ENCODE measurements at places on chromosomes 2 and 18.

DNA sequence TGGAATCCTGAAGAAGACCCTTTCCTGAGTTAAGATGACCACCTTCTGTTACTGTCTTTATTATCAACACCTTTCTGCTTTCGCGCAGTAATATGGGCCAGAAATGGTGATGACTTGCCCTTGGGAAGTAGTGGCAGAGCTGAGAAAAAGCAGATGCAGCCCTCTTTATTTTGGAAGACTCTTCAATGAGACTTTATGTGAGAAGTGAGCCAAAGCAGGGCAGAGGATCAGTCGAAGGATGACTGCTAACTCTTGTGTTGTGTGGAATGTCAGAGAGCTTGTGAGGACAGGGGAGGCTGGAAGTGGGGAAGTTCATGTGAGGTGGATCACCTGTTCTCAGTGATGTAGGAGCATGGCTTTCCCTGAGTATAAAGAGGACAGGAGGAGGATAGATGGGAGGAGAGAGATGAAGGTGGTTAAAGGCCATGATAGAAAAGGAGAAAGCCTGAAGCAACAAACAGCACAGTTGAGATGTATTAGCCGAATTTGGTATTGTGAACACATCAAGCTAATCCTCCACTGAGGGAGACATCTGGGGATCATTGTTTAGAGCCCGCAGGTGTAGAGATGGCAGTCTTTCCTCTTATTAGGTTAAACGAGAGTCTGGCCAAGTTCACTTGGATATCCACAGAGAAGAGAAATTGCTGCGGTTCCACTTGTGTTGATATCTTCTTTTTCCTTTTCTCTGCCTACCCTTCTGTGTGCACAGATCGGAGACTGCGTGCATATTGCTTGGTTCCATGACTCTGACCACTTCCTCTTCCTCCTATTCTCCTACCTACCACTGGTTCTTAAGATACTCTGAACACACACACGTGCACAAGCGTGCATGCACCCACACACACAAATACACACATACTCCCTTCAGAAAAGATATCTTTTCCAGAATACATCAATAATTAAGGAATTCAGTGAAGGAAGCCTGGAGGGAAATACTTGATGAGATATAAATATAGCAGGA, 67.4 kb downstream of the SLC9A2 start:
- no peak for DNase-seq

DNA sequence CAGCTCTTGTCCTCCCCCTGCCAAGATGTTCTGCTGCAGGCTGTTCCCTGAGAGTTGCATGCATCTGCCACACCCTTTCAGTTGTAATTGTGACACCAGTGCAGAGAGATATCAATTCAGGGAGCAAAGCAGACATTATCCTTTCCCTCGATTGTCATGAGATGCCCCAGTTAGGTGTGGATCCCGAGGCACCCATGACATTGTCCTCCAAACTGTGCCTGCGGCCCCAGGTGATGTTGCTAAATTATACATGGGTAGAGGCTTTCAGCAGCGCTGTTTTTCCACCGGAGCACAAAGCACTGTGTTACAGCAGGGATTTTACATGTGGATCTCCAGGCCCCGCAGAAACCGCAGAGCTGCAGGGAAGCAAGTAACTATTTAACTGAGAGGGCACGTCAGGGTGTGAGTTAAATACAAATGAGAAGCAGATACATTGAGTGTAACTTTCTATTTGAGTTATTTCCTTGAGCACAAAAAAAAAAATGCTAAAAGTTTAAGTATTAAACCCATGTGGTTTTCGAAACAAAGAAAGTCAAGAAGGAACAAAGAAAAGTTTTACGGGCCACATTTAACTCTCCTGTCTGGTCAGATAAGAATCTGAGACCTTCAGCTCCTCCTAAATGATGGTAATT, 90.3 kb upstream of the BCL2L11 start:
- no peak for DNase-seq

GRCh38 chr2:11667866-11668637, 1.9 kb downstream of the NTSR2 start:
- DNase-seq: no peak

- no peak for DNase-seq
These were observed 36.8 kb downstream of the ANKMY1 start for GRCh38 chr2:240520974-240521350.

- no peak for DNase-seq
These were observed 182.3 kb downstream of the ZNF521 start for GRCh38 chr18:25169701-25170100.

DNA sequence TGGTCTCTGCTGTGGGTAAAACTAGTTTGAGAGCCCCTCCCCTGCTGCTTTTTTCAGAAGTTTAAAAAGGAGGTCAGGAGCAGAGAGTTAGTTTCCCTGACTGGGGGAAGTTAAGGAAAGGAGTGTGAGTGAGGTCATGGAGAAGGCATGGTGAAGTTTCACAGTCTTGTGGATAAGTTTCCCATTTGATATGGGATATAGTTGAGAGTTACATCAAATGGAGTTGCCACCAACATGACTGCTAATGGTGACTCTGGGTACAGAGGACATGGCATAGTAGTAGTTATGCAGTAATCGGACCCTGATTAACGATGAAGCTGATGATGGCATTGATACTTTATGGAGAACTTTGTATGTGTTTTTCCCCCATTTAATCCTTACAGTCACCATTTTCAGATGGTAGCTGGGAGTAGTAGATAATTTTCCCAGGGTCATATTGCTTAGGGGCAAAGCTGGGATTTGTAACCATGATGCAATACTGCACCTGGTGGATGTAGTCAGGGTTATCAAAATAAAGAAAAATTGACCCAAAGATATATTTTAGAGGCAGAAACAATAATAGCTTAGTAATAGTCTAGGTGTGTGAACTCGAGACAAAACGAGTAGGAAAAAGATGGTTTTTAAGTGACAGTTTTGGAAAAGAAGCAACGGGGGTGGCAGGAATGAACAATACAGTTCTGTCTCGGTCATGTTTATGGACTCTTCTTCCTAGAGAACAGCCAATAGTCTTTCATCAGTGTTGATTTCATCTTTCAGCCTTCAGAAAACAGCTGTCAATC, 74.6 kb downstream of the FMNL2 start:
- no peak for DNase-seq

GRCh38 chr2:65957454-65957853, 477.5 kb upstream of the MEIS1 start:
- no peak for DNase-seq

- no peak for DNase-seq
These were observed 37.1 kb downstream of the CD28 start for GRCh38 chr2:203743441-203743981.

DNA sequence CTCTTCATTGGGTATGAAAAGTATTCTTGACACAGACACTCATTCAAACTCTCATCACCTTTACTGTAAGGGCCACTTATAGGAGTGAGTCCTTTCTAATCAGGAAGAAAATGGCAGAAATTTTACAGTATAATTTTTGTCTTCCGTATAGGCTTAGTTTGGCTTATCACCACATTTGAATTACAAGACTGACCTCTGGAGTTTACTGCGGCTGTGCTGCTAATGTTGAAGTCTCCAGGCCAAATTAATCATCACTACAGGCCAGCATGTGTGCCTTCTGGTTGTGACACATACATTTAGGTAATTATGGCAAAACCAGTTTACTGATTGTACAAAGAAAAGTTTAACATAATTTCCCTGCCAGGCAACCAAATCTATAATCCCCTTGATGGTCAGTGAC, 753.6 kb upstream of the GCFC2 start:
- DNase-seq: no peak

DNA sequence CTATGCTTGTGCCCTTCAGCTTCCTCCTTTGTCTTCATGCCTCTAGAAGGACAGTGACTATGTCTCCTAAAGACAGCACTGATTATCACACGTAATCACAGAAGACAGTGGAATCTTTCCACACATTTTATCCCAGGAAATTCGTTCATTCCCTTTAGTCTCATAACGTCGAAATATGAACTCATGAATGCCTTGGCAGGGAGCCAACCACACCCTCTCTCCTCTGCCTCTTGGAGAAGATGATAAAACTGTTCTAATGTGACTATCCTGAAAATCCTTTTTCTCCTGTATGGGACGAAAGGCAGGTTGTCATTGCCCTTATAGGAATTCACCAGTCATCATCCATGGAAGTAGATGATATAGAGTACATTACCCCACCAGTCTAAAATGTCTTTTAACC, 726.6 kb upstream of the FANCL start:
- no peak for DNase-seq

GRCh38 chr2:37582481-37583220, 88.8 kb downstream of the CDC42EP3 start:
- DNase-seq: no peak

GRCh38 chr2:18993756-18994338, 364.6 kb downstream of the OSR1 start:
- no peak for DNase-seq

DNA sequence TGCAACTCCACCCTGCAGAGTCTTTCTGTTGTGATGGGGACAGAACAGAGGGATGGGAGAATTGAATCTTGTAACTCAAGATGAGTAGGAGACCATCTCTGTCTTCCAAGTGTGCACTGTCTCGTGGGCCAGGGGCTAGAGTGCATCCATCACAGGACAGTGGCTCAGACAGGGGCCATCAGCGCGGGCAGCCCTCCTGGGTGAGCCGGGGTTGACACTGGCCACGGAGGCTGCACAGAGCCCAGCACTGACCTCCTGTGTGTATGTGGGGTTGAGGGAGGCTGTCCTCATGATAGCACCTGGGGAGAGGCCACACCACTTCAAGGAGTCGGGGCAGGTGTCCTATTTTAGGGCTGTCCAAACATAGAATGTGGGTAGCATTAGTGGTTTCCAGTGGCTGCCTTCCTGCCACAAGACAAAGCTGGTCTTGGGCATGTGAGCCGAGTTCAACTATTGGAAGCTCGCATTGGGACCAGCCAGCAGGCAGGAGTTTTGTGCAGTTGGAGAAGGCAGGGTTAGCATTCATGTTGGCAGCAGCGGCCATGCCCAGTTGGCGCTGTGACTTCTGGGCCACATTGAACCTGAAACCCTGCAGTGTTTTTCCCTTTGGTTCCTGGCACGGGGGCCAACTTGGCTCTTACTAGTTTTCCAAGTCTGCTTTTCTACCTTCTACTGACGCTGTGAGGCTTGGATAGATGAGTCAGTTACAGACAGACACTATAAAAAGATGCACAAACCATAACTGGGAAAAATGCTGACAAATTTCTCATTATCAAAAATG, 45.3 kb downstream of the ACOXL start:
- DNase-seq: no peak

GRCh38 chr2:181895818-181896217, 4.3 kb downstream of the ITPRID2 start:
- no peak for DNase-seq

DNA sequence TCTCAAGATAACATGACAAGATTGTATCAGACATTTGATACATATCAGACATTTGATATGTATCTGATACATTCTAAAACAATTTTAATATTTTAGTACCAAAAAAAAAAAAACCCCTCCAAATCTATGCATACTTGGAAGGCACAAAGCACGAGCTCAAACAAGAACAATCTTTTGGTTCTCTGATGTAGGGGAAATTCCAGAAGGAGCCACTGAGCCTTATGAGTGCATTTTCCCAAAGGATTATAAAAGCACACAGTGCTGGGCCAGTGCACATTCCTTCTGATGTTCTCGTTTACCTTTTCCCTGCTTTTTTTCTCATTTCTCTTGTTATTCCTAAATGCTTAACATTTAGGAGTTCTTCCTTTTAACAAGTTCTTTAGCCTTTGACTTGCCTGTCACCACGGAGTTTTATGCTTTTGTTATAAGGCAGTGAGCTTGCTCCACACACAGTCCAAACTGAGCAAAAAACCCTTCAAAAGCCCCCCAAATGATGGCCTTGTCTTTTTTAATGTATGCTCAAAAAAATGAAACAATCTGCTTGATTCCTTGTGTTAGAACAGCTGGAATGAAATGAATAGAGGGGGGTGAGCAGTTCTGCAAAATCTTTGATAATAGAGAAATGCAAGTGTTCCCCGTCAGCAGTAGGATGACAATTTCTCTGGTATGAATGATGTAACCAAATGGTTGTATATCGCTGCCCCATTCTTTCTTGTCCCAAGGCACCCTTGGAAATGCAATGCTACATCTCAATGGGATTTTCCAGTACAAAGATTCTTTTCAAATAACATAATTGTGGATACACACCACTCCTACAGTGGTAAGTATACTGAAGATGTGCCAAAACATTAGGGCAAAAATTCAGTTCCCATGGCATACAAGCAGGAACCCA, 597.2 kb upstream of the ZEB2 start:
- DNase-seq: no peak

GRCh38 chr2:40434731-40435271, 17.1 kb downstream of the SLC8A1 start:
- no peak for DNase-seq

- DNase-seq: no peak
These were observed 71.6 kb upstream of the CHRNA1 start for GRCh38 chr2:174835797-174836255.

GRCh38 chr2:15899751-15900493, 40.4 kb upstream of the MYCN start:
- DNase-seq: no peak

- no peak for DNase-seq
These were observed 185.4 kb downstream of the ST6GAL2 start for GRCh38 chr2:106700616-106701015.

DNA sequence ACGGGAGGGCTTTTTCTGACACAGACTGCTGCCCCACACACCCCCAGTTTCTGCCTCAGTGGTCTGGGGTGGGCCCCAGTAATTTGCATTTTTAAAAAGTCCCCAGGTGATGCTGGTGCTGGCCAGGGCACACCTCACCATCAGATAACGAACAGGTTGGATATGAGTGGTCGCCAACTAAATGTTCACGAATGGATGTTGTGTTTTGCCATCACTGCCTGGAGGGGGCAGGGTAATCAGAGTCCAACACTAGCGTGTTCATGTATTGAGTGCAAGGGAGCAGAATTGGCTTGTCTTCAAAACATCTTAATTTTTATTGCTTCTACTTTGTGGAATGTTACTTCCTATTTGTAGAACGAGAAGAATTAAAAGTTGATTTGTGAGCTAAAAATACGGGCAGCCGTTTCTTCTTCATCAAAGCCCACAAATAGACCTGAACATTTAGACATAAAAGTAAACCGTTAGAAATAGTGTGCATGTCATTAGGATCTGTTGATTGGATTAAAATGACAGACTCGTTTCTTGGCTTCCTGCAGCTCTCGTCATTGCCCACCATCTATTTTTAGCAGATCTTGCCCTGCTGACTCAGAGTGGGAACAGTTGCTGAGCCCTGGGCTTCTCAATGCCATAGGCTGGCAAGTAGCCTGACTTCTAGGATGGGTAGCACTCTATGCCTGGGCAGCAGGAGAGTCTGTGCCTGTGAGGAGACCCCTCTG, 45.2 kb downstream of the NCK2 start:
- DNase-seq: no peak

GRCh38 chr2:108288534-108289106, at the start of gene SULT1C2:
SULT1C2 (plus strand) TSS chr2:108288895; CDS start chr2:108293668, 4,773 bp downstream.
- no peak for DNase-seq

DNA sequence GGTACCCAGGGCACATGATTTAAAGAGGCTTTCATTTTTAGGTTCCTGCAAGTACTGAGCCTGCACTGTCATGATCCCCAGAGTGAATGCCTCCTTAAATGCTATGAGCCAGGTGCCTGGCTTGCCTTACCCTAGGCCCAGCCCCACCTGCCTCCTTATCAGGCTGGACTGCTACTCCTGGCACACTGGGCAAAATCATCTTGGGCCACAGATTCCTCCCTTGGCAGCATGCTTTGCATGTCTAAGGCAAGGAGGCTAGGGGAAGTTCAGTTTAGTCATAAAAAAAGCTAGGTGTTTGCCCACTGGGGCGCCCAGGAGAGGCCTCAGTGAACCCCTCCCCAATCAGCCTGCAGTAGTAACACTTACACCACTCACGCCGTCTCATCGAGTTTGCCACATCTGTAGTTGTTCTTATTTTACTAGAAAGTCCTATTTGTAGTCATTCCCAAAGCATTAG, 45.1 kb downstream of the LBH start:
- DNase-seq: no peak
